ENCODE measurements at places on chromosomes 5 and 9.

DNA sequence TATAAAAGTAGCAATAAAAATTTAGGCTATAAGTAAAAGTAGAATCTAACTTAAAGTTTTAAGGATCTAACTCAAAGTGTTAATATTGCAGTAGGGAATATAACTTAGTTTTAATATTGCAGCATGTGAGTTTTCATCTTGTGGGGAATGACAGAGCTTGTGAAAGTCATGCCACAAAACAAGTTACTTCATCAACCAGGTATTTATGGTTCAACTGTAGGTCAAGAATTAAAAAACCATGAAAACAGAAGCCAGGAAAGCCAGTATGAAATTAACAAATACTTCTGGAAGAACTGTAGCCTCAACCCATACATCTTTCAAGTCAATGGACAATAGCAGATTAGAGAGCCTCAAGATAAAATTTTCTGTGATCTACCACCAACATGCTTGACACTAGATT lies 19.0 kb downstream of the HMGCS1 start:
- DNase-seq, result no peak

GRCh38 chr5:146208916-146209522 lies 5.6 kb downstream of the RBM27 start:
- no peak for DNase-seq

- DNase-seq, result no peak
Observed at GRCh38 chr5:173317091-173317730, 11.0 kb downstream of the STC2 start.

DNA sequence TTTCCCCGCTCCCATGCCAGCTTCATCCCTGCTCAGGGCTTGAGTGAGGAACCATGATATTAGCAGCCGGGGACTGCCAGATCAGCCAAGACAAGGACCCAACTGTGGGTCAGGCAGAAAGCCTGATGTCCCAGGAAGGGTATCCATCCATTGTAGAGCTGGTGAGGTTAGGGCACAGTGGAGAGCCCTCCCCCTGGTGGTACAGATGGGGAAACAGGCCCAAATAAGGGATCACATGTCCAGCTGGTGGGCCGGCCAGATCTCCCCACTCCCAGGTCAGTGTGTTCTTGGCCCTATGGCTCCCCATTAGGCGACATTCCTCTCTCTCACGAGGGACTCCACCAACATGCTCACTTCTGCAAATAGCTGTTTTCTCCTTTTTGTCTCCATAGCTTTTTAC lies 9.0 kb downstream of the CDX1 start:
- DNase-seq, result no peak

DNA sequence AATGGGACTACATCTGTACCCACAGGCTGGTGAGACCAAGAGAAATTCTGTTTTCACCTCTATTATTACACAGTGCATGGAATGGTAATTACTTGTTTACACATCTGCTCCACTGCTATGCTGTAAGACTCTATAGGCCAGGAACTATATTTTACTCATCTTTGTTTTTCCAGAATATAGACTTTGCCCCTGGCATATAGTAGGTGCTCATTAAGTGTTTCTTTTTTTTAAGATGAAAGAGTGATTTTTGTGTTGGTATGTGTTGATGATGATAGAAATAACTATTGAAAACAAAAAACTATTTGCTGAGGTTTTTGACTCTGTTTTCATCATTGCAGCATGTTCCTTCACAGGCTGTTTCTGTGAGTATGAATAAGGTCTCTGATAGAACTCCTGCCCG lies 294.7 kb downstream of the CSNK1G3 start:
- DNase-seq, result no peak

Data from stimulated activated CD8-positive, alpha-beta memory T cell treated with anti-CD3 and anti-CD28 coated beads, Interleukin-4, amount 100 ng/mL, for 4 hours (primary cell).